DMS 273 treated with DMSO at 0.1 percent for 48 hours (cell line): ENCODE measurements at places on chromosomes 13 and 19.

DNA sequence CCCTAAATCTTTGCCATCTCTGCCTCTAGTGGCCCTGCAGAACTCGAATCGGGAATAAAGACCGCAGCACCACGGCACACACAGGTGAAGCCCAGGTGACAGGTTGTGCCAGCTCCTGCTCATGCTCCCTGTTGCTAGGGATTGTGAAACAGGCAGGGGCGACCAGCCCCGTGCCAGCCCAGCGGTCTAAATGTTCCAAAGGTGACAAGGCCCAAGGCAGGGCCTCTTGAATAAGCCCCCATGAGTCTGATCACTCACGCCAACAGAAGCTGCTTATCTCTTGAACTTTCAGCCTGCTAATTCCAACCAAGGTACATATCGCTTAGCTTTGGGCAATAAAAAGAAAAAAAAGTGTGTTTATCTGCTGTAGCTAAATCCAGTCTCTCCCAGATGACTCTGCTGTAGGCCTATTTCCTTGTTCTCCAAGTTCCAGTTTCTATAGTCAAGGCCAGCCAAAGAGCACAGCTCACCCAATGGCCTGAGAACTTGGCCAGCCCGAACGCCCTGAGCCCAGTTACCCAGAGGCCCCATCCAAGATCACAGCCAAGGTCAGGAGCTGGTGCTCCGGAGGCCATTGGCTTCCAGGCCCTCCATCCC lies 191.1 kb upstream of the GPR12 start:
- DNase-seq, result no peak

DNA sequence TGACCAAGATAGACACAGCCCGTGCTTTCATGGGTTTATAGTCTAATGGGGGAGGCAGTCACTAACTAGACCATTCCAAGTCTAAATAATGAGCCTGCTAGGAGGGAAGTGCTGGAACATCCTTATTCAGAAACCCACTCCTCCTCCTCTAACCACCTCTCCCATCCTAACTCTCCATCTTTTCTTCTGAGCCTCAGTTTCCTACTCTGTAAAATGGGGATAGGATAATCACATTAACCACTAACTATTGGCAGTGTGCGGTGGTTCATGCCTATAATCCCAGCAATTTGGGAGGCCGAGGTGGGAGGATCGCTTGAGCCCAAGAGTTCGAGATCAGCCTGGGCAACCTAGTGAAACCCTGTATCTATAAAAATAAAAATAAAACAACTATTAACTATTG lies 68.7 kb downstream of the MAP4K1 start:
- DNase-seq, result no peak

- no peak for DNase-seq
Observed at GRCh38 chr13:45068036-45069001, 52.0 kb upstream of the GTF2F2 start.

DNA sequence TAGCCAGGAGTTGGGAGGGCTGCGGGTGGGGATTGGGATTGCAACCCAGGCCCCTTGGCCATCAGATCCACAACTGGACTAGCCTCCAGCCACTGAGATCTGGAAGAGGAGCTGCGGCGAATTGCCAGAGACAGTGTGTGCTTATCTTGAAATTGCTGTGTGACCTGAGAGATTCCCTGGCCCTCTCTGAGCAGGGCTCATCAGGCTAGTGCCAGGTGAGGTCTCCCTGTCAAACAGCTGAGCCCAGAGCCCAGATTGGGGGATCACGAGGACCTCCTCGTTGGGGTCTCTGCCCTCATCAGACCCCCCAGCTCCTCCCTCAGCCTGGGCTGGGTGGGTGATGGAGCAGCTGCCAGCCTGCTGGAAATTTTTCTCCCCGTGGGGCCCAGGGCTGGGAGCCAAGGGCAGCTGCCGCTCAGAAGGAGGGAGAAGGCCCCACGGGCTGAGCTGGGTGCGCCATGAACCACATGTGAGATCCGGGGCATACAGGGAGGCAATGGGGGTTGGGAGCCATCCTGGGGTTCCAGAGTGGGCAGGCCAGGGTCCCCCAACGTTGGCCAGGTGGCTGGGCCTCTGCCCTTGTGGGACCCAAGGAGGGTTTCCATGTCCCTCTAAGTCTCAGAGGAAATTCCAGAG lies 7.2 kb downstream of the FUT5 start:
- DNase-seq, result no peak

DNA sequence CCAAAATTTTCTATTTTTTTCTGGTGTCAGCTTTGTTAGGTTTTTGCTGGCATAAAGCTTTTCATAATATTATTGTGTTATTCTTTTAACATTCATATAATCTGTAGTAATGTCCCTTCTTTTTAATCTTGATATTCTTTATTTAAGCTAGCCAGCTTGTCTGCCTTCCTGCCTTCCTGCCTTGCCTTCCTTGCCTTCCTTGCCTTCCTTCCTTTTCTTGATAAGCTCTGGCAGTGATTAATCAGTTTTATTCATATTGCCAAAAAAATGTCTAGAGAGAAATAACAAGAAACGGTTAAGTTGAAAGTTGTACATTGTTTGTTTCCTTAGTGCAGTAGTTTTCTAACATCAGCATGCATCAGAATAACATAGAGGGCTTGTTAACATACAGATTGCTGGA lies 257.5 kb downstream of the MAB21L1 start:
- DNase-seq, result no peak

- DNase-seq, result no peak
Observed at GRCh38 chr19:39864118-39864517, 17.9 kb upstream of the FBL start.

- DNase-seq, result no peak
Observed at GRCh38 chr19:13010038-13010991, 15.0 kb downstream of the NFIX start.

GRCh38 chr19:37975071-37975470 lies 68.1 kb downstream of the SIPA1L3 start:
- no peak for DNase-seq

DNA sequence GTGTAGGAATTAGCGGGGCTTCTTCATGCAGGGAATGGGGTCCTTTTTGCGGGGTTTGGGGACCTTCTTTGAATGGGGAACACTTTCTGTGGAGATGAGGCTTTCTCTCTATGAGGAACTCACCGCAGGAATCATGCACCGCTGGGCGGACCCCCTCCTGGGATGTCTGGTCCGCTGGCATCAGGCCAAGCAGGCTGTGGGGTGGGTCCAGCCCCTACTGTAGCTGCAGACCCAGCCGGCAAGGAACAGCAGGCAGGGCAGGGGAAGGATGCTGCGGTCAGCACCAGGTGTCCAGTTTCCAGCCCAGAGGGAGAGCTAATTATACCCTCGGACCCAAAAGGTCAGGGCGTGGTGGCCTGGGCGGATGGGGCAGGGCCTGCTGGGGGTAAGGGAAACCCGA lies 1.8 kb downstream of the MYBPC2 start:
- no peak for DNase-seq

DNA sequence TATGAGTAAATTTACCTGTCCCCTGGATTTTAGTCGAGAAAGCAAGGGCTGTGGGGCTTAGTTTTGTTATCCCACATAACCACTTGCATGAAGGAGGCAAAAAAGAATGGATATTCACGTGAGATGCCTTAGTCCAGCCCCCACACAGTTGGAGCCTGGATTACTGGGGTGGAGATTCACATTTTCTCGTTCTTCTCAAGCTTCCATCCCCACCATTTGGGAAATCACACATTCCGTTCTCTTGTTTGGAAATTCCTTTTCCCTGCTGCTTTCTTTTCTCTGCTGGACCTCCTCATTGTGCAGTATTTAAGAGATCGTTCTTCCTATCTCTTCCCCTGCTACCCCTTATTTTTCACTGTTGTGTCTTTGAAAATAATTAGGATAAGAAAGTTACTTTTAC lies 45.1 kb upstream of the FARP1 start:
- DNase-seq, result no peak

GRCh38 chr19:16882146-16882545 lies 6.7 kb upstream of the F2RL3 start:
- DNase-seq, result no peak

DNA sequence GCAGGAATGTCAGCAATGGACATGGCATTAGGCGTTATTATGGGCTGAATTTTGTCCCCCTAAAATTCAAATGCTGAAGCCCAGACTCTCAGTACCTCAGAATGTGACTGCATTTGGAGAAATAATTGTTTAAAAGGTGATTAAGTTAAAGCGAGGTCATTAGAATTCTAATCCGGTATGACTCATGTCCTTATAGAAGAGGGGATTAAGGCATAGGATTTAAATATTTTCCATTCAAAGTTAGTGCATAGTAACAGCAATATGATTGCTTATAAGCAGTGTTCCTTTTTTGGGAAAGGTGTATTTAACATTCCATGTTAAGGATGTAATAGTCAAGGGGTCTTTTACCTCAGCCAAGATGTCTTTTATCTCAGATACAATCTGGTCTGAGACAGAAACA lies 95.5 kb downstream of the NHLRC3 start:
- no peak for DNase-seq

GRCh38 chr19:49929121-49929610 lies at the start of the genes ATF5 and NUP62:
ATF5 (plus strand) TSS chr19:49929205; CDS start chr19:49930851, 1,646 bp downstream.
NUP62 (minus strand) TSS chr19:49929504; CDS start chr19:49909807, 19,697 bp downstream.
- peak; percentile 78 for DNase-seq

GRCh38 chr13:43579321-43579720 lies 207.5 kb downstream of the ENOX1 start:
- no peak for DNase-seq

- no peak for DNase-seq
Observed at GRCh38 chr13:99383511-99383921, 76.3 kb upstream of the GPR183 start.

GRCh38 chr13:75347457-75347856 lies 134.5 kb downstream of the TBC1D4 start:
- no peak for DNase-seq

GRCh38 chr13:19864024-19864745 lies 736 bp upstream of the ZMYM5 start:
- DNase-seq, result no peak

DNA sequence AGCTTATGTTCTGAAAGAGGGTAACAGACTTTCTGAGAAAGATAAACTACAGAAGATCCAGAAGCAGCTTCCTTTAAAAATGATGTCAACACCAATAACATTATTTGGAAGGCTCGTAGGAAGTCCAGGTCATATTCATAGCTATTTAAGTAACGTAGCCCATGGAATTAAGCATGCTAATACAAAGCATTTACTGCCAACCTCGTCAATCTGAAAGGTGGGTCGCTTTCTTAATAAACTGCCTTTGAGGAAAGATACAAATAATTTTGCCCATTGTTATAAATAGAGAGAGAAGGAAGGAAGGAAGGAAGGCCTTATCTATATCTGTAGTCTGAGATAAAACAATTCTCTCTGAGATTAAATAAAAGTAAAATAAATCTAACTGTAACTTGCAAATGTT lies 80.3 kb downstream of the STARD13 start:
- DNase-seq, result no peak

DNA sequence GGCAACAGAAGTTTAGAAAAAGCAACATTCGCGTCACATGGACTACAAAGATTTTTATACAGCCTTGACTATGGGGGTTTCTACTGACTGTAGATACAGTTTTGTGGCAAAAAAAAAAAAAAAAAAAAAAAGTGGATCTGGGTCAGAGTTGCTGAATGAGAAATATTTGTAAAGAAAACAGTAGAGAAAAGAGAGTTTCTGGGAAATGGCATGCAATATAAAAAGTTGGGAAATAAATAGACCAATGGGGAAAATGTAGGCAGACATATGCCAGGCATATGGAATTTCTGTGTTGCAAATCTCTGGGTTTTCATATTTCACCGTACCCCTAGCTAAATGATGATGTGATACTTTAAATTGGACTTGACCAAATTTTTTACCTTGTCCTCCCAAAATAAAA lies 315.3 kb downstream of the EFNB2 start:
- DNase-seq, result no peak
